ENCODE measurements at places on chromosomes 3 and 15. TPM values are rescaled to one million over a fixed set of nuclear protein-coding genes. Genes with fewer than 3 reads are reported as not detected.
A peak's percentile ranks its signal among the peaks of the same experiment; 100 is the strongest.

- no peaks in the 10 kb centered on the region for H3K27me3 ChIP-seq
- no peaks in the 10 kb centered on the region for H3K36me3 ChIP-seq
- DNase-seq = no peak
Observed at GRCh38 chr15:81511138-81511537, 137.1 kb upstream of the TMC3 start.

GRCh38 chr3:128468285-128468790 lies 1.6 kb upstream of the DNAJB8 start:
- no peak overlapping the region for H3K4me3 ChIP-seq
- no peak for DNase-seq
- no peaks in the 10 kb centered on the region for H3K4me1 ChIP-seq
- H3K27ac ChIP-seq = no peak overlapping the region
- H3K27me3 ChIP-seq = no peaks in the 10 kb centered on the region

DNA sequence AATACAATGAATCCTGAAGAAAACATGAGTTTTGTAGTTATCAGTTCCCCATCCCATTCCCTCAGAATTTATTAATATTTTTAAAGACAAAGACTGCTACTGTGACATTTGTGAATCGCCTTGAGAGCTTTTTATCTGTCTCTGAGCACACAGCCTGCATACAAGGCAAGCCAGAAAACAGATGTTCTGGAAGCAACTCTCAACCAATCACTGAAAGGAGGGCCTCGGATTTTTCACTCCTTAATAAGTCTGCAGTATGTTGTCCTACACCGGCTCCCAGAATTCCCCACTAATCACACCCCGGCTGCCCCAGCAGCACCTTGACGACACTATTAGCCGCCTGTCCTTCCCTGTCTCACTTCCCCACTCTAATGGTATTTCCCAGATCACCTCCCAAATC lies 138.5 kb downstream of the ZNF621 start:
- no peak overlapping the region for H3K4me3 ChIP-seq
- no peaks in the 10 kb centered on the region for H3K36me3 ChIP-seq
- no peak overlapping the region for H3K27ac ChIP-seq
- no peaks in the 10 kb centered on the region for H3K4me1 ChIP-seq
- no peaks in the 10 kb centered on the region for H3K27me3 ChIP-seq
- no peak for DNase-seq

GRCh38 chr3:43317461-43318316 lies 31.3 kb downstream of the SNRK start:
- no peak for DNase-seq
- peak overlapping the region; percentile 14 for H3K27ac ChIP-seq
- H3K36me3 ChIP-seq = peaks cover 25% of the 10 kb centered on the region
- H3K4me3 ChIP-seq = no peak overlapping the region
- no peaks in the 10 kb centered on the region for H3K27me3 ChIP-seq
- peaks cover 16% of the 10 kb centered on the region for H3K4me1 ChIP-seq

DNA sequence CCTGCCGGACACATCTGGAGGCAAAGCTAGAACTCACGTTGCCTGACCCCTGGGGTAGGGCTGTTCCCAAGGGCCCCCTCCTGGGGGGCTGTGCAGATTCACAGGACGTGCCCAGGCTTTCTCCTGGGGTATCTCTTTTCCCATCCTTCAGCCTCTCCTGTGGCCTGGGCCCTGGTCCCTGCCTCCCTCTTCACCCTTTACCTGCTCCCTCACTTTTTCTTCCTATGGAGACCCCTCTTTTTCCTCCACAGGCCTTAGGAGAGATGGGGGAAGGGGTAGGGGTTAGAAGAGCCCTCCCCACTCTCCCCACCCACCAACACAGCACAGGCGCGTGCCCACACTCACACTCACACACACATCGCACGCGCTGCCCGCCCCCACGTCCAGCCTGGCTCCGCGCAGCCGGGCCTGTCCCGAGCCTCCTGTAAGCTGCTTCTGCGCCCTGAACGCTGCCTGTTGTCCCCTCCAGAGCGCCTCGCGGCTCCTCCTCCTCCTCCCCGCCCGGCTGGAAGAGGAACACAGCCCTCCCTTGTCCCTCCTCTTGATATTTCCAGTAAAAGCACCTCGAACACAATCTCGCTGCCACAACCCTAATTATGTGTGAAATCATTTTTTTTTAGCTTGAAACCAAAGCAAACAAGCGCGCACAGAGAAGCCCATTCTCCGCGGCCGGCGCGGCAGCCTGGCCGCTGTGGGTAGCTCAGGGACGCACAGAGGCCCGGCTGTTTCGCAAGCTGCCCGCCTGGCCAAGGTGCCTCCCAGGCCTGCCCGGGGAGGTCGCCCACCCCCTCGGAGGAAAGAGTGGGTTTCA lies 33.9 kb upstream of the ACAN start:
- DNase-seq = no peak
- no peak overlapping the region for H3K27ac ChIP-seq
- H3K36me3 ChIP-seq = no peaks in the 10 kb centered on the region
- no peak overlapping the region for H3K4me3 ChIP-seq
- no peaks in the 10 kb centered on the region for H3K4me1 ChIP-seq
- peaks cover 3% of the 10 kb centered on the region for H3K27me3 ChIP-seq

DNA sequence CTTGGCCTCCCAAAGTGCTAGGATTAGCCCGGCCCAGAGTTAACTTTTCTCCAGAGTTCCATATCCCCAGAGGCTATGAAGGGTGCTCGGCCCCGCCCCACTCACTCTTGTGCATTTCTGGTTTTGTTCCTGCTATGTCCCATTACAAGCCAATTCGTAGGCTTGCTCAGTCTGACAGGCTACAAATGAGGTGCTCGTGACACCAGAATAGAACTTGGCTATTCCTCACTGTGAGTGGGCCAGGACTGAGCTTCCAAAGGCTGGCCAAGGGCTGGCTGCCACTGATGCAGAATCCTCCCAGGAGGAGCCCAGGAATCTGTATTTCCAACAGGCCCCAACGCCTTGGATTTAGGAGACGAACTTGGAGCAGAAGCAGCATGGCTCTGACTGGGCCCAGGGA lies 282.7 kb upstream of the C2CD4B start:
- no peak for DNase-seq
- no peak overlapping the region for H3K27ac ChIP-seq
- H3K4me1 ChIP-seq = no peaks in the 10 kb centered on the region
- no peak overlapping the region for H3K4me3 ChIP-seq
- H3K36me3 ChIP-seq = no peaks in the 10 kb centered on the region

Gene RARRES1
- 2.4 TPM for total RNA-seq

Gene AQR
- 37.8 TPM for total RNA-seq

Gene FAM3D
- 0.14 TPM for total RNA-seq

Gene CX3CR1
- 2.3 TPM for total RNA-seq

Gene CCDC13
- total RNA-seq = 0.94 TPM

Measured in thymus (tissue), 14 donors.